Fibroblast of the aortic adventitia (primary cell): ENCODE measurements at places on chromosomes 3 and 15.

- DNase-seq = peak; percentile 57
These were observed 517 bp downstream of the FBN1 start for GRCh38 chr15:48644827-48645557.

DNA sequence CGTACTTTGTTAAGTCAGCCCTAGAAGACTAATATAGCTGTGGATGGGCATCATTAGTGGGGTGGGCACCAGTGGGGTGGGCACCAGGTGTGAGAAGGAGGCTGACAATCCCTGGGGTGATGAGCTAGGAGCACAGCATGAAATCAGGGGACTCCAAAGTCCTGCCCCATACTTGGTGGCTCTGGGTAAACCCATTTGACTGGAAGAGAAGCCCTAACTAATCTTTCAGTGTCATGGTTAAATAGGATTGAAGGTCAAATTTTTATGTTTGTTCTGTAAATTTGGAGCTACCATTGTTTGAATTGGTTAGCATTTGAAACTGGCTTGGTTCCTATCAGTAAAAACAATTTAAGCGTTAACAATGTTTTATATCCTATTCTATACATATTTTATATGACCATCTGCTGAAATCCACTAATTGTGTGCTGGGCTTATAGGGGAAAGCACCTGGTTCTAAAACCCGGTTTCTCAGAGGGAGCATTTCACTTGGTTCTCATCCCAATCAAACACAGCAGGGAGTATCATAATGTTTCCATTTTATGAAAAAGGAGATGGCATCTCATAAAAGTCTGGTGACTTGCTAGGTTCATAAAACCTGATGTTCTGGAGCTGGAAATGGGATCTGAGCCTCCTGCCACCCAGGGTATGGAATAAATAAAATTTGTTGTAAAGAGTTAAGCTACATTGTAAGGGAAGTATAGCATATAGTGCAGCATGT lies 87.7 kb upstream of the HACD2 start:
- DNase-seq = no peak

DNA sequence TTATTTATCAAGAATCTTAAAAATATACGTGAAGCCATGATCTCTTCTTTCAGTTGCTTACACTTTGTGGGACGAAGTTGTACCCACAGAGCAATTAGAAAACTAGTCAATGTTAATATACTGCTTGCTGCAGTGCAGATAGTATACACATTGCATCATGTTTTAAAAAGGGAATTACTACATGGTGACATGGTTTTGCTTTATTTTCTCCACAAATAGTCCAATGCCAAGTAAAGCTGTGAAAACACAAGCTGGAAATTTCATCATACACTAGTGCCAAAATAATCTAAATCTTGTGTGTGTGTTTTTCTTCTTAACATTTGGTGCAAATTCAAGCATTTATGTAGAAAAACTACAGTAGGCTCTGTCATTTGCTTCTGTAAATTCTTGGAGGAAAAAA lies 233.0 kb downstream of the EPHA3 start:
- peak; percentile 5 for DNase-seq

GRCh38 chr15:34719695-34720094 lies 35.1 kb downstream of the GJD2 start:
- no peak for DNase-seq

DNA sequence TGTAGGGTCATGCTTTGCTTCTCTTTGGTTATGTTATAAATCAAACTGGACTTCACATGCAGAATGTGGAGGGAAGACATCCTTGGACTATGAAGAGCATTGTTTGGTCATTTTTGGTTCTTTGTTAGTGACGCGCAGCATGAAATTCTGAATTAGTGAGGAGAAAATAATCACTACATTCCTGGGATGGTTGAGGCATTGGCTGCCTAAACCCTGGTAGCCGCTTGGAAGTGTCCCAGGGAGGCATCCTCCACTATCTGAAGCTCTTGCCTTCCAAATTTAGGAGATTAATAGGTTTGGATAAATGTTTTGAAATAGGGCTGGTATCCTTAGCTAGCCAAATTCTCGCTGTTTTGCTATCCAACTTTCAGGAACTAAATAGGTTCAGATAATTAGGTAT lies 96.2 kb downstream of the CLSTN2 start:
- DNase-seq = no peak

DNA sequence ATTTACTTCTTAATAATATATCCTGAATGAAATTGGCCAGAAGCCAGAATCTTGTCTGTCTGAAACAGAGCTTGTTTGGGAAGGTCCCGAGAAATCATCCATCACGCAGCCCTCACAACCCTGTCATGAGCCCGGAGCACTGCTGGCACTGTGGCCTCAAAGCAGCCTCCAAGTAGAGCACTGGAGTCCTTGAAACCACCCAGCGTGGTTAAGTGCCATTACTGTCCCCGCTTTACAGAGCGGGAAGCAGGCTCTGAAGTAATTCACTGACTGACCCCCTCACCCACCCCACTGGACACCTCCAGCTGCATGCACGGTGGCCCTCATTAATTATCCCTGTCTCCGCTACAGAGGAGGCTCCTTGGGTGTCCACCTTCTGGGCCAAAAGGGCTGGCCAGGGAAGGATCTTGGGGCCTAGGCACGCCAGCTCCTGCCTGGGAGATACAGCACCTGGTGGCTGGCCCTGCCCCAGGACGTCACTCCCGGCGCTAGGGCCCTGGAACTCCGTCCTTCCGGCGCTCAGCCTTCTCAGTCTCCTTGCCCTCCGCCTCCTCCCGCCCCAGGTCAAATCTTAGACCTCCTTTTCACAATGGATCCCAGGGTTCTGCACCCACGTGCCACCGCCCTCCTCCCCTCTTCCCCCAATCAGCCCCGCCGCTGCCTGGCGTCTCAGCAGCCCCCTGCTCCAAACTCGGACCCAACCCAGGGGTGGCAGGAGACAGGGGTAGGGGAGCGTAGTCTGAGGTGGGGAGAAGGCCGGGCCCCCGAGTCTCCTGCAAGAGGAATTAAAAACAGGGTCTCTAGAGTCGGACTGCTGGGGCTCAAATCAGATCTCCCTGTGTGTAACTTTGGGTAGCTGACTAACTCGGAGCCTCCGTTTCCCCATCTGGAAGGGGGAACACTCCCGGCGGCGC lies 1.1 kb downstream of the TKT start:
- peak; percentile 45 for DNase-seq

DNA sequence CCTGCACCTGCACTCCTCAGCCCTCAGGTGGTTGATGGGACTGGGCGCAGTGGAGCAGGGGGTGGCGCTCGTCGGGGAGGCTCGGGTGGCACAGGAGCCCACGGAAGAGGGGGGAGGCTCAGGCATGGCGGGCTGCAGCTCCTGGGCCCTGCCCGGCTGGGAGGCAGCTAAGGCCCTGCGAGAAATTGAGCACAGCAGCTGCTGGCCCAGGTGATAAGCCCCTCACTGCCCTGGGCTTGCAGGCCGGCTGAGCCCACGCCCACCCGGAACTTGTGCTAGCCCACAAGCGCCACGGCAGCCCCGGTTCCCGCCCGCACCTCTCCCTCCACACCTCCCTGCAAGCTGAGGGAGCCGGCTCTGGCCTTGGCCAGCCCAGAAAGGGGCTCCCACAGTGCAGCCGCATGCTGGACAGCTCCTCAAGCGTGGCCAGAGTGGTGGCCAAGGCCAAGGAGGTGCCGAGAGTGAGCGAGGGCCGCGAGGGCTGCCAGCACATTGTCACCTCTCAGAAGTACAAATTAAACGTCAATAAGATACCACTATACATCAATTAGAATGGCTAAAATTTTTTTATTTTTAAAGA lies 5.1 kb upstream of the VHL start:
- no peak for DNase-seq

- no peak for DNase-seq
These were observed 406 bp upstream of the GABRB3 start for GRCh38 chr15:26773067-26773877.

DNA sequence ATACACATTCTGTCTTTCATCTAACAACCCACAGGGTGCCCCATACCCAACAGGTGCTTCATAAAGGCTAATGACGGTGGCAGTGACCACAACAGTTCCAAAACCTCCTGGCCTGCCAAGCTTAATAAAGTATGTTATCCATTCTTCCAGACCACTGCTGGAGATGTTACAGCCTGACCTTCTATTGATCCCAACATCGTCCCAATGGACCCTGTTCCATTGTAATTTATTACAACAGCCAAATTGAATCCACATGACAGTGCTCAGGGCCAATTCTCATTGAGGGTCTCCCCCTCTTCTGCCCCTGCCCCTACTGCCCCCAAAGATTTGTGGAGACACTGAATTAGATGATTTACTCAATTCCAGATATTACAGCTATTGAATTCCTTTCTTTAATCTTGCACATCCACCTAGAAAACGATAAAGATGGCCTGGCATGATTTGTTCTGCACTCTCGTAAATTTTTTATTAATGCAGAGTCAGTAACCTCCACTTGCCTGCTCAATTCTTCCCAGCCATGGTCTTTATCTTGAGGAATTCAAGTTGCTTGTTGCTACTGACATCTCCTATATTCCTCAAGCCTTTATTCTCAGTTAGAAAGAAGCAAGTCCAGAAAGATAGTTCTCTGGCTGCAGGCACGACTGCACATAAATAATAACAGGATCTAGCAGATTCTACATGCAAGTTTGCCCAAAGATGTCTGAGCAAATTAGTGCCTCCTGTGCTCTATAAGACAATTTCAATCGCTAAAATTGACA lies 407.6 kb downstream of the ERC2 start:
- no peak for DNase-seq

GRCh38 chr3:49022688-49023171 lies 809 bp downstream of the NDUFAF3 start:
- DNase-seq = no peak

- DNase-seq = no peak
These were observed 11.1 kb downstream of the ARNT2 start for GRCh38 chr15:80415358-80415670.

DNA sequence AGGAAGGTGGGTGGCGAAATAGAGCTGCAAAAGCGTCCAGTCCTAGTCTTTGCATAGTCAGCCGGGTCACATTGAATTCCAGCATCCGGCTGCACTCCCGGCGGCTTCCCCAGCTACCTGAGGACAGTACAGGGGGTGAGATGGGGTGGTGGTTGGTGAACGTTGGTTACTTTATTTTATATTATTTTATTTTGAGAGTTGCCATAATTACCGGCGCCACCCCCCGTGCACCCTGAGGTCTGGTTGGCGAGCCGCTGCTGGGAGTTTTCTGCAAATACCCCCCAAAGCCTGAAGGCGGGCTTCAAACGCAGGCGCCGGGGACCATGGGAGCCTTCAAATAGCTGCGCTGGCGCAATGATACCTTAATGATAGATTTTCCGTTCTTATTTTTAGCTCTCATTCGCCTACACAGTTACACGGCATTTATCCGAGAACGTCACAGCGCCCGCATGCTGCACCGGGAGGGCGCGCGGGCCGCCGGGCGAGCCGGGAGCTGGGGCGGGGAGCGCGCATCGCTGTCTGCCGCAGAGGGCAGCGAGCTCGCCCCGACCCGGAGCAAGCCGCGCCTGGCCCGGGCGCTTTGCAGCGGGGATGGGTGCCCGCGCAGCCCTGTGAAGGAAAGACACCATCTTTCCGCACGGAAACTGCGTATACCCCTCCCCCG lies 756 bp upstream of the RASGRF1 start:
- no peak for DNase-seq

GRCh38 chr3:7871003-7871560 lies 630.5 kb upstream of the LMCD1 start:
- DNase-seq = no peak

- no peak for DNase-seq
These were observed 94.6 kb upstream of the COL8A1 start for GRCh38 chr3:99543796-99544195.
